ENCODE measurements at places on chromosomes 4 and X.

GRCh38 chr4:120796271-120796670 lies 126.3 kb downstream of the PRDM5 start:
- DNase-seq, result no peak

DNA sequence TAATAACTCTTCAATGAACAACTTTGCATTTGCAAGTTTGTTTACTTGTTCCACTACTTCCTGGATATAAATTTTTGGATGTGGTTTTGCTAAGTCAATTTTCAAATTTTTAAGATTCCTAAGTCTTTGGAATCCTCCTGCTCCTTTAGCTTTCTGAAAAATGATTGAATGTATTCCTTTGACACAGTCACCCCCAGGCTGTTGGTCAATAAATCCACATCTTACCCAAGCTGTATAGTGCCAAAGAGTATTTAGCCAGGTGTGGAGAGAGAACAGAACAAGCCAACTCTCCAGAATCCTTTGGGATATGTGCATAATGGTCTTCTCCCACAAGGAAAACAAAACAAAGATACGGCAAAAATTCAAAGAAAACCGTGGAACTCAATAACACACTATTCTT lies 56.9 kb upstream of the INTU start:
- no peak for DNase-seq

DNA sequence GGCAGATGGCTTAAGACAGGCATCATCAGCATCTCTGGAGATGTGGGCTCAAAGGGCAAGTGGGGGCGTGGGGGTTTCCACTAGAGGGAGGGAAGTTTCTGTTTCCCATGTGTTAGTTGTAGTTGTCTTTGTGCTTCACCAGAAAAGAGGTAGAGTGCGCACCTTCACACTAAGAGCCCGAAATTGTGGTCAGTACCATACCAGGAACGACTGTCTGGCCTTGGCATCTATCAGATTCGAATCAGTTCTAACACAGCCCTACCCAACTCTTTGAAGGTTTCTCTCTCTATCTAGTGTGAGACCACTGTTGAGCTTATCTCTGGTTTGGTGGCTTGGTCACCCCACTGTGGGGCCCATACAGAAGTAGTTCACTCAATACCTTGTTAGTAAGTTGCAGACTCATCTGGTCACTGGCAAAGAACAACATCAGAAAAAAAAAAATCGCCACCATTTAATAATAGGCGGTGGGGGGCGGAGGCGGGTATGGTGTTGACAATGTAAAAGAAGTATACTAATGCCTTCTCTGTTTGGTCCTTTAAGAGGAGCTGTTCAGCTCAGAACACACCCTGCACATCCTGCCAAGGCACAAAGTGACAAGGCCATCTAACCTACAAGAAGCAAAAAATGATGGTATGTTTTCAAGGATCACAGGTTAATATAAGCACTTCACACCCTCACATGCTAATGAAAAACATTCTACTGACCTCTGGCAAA lies 71.1 kb downstream of the NYX start:
- peak; percentile 28 for DNase-seq

DNA sequence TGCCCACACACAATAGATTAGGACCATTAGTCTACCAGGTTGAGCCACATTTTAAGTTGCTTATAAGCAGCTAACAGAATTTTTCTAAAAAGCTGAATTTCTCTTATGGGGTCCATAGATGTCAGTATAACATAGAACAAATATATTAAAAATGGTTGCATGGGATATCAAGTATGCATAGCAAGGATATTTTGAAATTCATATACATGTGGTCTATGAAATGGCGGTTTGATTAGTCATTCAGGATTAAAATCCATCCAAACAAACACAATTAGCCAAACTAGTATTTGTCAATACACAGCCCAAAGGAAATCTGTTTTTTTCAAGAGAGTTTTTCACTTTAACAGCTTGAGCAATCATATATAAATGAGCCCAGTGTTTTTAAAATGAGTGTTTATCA lies 33.5 kb upstream of the AMOT start:
- no peak for DNase-seq

GRCh38 chr4:95155759-95156451 lies 392.9 kb downstream of the UNC5C start:
- DNase-seq, result no peak

- no peak for DNase-seq
Measured at GRCh38 chrX:39619182-39620009, 478.4 kb downstream of the BCOR start.

- DNase-seq, result no peak
Measured at GRCh38 chr4:126658411-126658810, 974.3 kb upstream of the INTU start.

DNA sequence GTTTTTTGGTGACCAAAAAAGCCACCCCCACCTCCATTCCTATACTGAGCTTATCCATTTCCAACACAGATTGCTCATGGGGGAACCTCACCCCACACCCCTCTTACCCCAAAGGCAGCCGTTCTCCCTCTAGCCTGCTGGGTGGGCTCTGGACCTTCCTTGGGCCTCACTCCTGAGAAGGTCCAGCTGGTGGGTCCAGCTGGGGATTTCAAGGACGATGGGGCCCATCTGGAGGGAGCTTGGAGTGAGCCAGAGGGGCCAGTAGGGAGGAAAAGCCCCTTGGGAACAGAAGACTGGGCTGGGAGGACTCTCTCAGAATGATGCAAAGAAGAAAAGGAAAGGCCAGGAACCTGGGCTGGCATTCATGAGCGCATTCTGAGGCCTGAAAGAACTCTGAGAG lies 42.0 kb upstream of the PJA1 start:
- no peak for DNase-seq

DNA sequence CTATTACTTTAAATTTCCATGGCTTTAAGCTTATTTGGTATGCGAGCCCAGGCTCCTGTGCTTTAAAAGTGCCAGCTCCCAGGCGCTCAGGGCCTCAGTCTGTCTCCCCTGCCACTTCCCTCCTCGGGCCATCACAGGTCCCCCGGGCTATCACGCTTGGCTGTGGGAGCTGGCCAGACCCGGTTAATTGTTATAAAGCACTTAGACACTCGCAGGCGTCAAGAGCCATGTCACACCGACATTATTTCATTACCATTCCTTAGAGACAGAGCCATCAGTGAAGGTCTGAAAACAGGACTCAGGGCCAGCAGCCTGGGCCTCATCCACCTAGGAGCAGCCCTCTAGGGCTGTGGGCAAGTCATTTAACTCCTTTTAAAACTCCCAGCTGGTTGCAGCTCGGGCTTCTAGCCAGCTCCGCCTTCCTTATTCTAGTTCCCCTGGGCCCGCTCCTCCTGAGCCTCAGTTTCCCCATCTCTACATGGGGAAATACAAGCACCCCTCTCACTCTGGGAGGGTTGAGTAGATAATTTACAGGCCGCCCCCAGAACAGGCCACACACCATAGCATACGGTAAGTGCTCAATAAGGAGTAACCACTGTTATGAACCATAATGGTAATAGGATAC lies 99.0 kb downstream of the HMX1 start:
- no peak for DNase-seq

GRCh38 chr4:4884611-4885010 lies 25.1 kb downstream of the MSX1 start:
- no peak for DNase-seq

DNA sequence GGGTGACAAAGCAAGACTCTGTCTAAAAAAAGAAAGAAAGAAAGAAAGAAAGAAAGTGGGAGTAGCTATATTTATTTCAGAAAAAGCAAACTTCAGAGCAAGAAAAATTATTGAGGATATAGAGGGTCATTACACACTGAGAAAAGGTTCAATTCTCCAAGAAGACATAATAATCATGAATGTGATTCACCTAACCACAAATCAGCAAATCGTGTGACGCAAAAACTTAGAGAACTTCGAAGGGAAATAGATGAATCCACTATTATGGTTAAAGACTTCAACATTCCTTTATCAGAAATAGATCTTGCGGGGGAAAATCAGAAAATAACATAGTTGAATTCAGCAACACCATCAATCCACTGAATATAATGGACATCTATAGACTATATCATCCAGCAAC lies 219.3 kb upstream of the LDB2 start:
- no peak for DNase-seq

DNA sequence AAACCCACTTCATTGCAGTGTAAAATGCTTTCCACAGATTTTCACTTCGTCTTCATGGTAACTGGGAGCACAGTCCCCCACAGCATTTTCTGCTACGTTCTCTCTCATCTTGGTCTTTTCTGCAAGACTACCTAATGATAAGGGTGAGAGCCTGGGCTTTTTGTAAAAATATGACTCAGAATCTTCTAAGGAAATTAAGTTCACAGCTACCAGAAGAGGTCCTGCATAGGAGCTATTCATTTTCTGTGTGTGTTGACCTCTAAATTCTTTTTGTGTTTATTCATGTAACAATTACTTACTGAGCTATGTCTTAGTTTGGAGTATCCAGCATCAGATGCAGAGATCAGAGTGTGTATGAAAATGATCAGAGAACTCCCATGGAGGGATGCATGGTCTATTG lies 192.2 kb downstream of the CPEB2 start:
- DNase-seq, result no peak

DNA sequence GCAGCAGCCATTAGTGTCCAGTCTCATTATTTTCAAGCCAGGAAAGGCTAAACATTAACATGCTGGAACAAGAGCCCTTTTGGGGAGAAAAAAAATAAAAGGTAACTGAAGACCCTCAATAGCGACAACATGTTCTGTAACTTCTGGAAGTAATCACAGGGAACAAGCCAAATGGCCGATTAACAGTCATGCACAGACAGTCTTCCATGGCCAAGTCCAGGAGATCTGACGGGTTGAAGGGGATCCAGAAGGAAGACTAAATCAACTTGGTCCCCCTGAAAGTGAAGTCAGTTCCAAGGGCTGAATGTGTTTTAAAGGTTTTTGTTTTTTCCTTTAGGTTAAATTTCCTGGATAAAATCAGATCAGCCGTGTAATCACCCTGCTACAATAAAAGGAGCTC lies 52.5 kb downstream of the LNX1 start:
- no peak for DNase-seq

GRCh38 chrX:107448998-107449835 lies at the start of gene FRMPD3:
FRMPD3 (plus strand) TSS chrX:107449652; CDS start chrX:107526589, 76,937 bp downstream.
- no peak for DNase-seq

DNA sequence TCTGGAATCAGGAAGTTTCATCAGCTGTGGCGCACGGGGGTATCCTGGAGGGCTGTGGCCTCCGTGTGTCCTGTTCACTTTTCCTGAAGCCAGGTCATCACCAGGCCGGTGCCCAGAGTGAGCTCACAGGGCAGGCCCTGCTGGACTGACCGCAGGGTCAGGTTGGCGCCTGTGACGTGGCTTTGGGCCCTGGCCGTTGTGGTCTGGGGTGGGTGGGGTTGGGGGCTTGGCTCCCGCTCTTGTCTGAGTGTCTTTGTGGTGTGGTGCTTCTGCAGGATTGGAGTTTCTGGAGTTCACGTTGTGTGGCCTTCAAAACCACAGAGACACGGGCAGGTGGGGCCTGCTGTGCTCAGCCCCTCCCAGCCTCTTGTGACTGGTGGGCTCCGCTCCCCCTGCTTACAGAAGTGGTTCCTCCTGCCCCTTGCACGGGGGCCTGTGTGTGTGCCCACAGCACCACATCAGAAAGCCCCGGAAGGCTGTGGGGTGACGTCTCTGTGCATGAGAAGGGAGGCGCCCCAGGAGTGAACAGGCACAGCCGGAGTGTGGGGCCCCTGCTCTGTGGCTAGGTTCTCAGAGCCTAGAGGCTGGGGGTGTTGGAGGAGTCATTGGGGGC lies 9.5 kb downstream of the RGS12 start:
- peak; percentile 34 for DNase-seq

GRCh38 chr4:113773756-113774155 lies 12.2 kb upstream of the CAMK2D start:
- no peak for DNase-seq

DNA sequence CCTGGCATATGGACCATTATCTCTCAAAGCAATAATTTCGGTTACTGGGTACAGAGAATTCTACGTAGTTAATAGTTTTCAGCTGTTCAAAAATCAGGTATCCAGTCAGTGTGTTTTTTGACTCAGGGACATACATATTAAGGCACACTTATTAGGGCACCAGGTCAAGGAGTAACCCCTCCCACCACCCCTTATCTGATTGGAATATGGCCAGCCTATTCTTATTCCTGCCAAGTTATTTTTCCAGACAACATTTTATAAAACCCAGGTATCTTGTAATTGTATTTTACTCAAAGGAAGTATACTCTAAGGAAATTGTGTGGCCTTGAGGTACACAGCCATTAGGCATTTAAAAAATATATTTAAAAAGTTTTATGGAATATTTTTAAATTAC lies 4.3 kb downstream of the ZFX start:
- no peak for DNase-seq

DNA sequence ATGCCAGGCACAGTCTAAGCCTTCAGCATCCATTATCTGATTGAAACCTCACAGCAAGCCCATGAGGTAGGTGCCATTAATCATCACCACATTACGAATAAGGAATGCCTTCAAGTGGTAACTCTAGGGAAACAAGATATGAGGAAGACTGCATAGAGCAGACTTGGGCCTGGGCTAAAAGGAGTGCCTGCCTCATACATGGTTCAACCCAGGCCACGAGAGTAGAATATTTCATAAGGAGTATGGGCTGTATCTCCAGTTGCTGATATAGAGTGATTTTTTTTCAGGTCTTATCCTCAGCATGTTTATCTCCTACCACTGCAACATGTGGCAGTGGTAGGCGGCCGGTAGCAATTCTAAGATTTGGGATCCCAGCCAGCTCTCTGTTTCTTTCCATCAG lies 51.7 kb downstream of the ATP11C start:
- no peak for DNase-seq

- no peak for DNase-seq
Measured at GRCh38 chr4:93317561-93317960, 511.0 kb upstream of the ATOH1 start.

DNA sequence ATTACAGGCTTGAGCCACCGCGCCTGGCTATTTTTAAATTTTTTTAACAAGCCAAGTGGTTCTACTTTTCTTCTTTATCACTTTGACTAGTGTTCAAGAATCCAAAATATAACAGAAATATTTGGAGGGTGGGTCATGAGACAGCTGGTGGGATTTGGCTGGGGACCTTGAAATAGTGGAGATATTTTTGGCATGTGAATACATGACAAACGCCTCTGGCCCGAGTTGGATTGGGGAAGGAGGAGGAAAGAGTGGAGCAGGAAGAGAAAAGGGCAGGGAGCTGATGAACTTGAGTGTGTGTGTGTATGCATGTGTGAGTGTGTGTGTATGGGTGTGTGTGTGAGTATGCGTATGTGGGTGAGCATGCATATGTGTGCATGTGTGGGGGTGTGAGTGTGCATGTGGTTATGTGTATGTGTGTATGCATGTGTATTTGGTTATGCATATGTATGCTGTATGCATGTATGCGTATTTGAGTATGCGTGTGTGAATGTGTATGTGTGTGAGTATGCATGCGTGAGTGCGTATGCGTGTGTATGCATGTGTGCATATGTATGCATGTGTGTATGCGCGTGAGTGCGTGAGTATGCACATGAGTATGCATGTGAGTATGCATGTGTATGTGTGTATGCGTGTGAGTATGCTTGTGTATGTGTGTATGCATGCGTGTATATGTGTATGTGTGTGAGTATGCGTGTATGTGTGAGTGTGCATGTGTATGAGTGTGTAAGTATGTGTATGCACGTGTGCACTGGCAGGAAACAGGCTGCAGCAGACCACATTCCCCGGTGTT lies 49.6 kb downstream of the JADE1 start:
- DNase-seq, result no peak

- no peak for DNase-seq
Measured at GRCh38 chr4:129327637-129328036, 231.7 kb downstream of the C4orf33 start.

- DNase-seq, result no peak
Measured at GRCh38 chr4:108930186-108930585, 167.3 kb upstream of the ETNPPL start.

All from stimulated activated CD4-positive, alpha-beta T cell treated with anti-CD3 and anti-CD28 coated beads, Interleukin-4, amount 100 ng/mL, for 48 hours (primary cell).